ENCODE measurements at places on chromosomes 3 and 15.

DNA sequence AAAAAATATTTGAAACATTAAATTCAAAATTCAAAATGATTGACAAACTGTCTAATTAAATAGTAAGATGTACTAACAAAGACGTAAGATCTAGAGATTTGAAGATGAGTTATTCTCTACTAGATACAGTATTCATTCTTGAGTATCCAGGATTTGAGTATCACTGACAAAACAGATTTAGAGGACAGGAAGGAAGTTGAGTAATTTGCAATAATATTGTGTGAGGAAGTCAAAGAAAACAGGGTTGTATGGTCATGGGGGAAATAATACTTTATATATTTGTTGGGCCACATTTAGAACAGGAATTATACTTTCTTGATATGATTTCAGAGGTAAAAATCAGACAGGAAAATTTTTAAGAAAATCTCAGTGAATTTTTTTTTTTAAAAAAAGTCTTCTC lies 393.1 kb upstream of the CDIN1 start:
- no peak for DNase-seq

- DNase-seq: no peak
These were observed 119.4 kb upstream of the IQSEC1 start for GRCh38 chr3:13192471-13193213.

DNA sequence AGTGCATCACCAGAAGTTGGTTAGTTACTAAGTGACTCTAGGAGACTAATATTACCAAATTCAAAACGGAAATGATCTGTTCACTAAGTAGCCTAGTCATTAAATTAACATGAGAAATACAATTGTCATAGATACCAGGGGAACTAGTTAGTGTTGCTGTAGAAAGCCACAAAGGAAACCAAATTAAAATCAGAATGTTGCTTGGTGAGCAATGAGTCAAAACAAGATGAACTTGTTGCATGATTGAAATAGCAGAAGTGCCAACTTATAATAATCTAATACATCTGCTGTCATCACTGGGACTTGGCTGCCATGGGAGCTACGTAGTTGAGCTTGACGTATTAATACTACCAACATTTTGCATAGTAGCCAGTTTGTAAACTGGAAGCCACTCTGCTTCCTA lies 458.1 kb downstream of the DIPK2A start:
- no peak for DNase-seq

GRCh38 chr15:57892181-57892580 lies 173.3 kb downstream of the ALDH1A2 start:
- DNase-seq: no peak

GRCh38 chr15:51094606-51095569 lies at the start of gene TNFAIP8L3:
Gene TNFAIP8L3, minus strand, starts transcription at chr15:51094906. Its CDS starts 311 bp downstream, at chr15:51094595.
- DNase-seq: no peak

- no peak for DNase-seq
These were observed 330.7 kb upstream of the TRIM42 start for GRCh38 chr3:140347151-140347550.
